Peyer's patch (tissue), 4 donors: ENCODE measurements at places on chromosomes 1 and 21. TPM values are rescaled to one million over a fixed set of nuclear protein-coding genes. Genes with fewer than 3 reads are reported as not detected.

- no peaks in the 10 kb centered on the region for H3K27me3 ChIP-seq
- peak overlapping the region; percentile 66 for H3K4me3 ChIP-seq
- H3K27ac ChIP-seq, result peak overlapping the region; percentile 98
- H3K4me1 ChIP-seq, result peaks cover 17% of the 10 kb centered on the region
- DNase-seq, result peak; percentile 100
These were observed 515 bp upstream of the CAMTA1 start for GRCh38 chr1:6784560-6785317.

DNA sequence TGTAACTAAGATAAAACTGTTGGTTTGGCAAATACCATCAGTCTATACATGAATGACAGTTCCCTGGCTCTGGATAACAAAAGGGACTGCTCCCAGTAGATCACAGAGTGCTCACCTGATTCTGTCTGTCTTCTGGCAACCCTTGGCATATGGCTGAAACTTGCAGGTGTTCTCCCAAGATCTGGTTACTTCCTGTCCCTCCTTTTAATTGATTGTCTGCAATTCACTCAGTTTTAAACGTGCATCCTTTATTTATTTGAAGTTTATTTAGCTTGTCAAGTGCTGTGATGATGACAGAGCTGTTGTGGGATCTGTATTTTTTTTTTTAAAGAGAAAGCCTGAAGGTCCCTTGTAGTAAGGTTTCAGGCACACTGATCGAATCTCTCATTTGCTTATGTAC, 3.4 kb downstream of the KCNA3 start:
- peak overlapping the region; percentile 63 for H3K4me3 ChIP-seq
- H3K36me3 ChIP-seq, result no peaks in the 10 kb centered on the region
- no peak for DNase-seq
- H3K27ac ChIP-seq, result peak overlapping the region; percentile 88
- H3K4me1 ChIP-seq, result no peaks in the 10 kb centered on the region
- H3K27me3 ChIP-seq, result no peaks in the 10 kb centered on the region

- no peaks in the 10 kb centered on the region for H3K4me1 ChIP-seq
- no peaks in the 10 kb centered on the region for H3K36me3 ChIP-seq
- H3K4me3 ChIP-seq, result no peak overlapping the region
These were observed 21.3 kb downstream of the TMCC2 start for GRCh38 chr1:205248793-205249601.

DNA sequence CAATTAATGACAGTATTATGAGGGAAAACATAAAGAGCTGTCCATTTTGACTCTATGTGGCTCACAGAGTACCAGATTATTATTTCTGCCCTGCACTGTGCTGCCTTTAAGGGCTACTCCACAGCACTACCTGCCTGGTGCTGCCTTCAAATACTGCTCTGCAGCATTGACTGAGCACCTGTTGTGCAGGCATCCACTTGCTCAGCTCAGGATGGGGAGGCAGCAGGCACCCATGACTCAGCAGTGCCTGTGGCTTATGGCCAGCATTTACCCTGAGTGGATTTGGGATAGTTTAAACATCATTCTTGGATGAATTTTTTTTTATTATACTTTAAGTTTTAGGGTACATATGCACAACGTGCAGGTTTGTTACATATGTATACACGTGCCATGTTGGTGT, 953 bp upstream of the KPRP start:
- no peaks in the 10 kb centered on the region for H3K4me1 ChIP-seq
- H3K27ac ChIP-seq, result no peak overlapping the region
- no peak for DNase-seq
- H3K36me3 ChIP-seq, result no peaks in the 10 kb centered on the region
- H3K4me3 ChIP-seq, result no peak overlapping the region
- no peaks in the 10 kb centered on the region for H3K27me3 ChIP-seq

DNA sequence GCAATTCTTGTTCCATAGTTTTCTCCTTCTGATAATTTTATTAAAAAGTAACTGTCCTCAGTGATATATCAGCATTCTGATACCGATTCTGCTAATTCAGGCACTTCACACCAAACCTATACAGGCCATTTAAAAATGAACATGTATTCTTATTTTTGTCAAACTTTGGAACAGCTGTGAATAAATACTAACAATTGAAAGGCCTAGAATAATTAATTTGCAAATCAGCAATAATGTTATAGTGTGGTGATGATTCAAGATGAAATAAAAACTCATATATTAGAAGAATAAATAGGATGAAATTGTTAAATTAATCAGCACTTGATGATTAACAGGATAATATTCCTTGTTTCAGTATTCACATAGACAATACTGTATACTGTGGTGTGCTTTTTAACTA, 9.9 kb downstream of the CDKN2C start:
- no peaks in the 10 kb centered on the region for H3K27me3 ChIP-seq
- no peaks in the 10 kb centered on the region for H3K36me3 ChIP-seq
- DNase-seq, result no peak
- no peaks in the 10 kb centered on the region for H3K4me1 ChIP-seq
- H3K27ac ChIP-seq, result no peak overlapping the region

- no peaks in the 10 kb centered on the region for H3K4me1 ChIP-seq
- no peaks in the 10 kb centered on the region for H3K27me3 ChIP-seq
- DNase-seq, result no peak
- H3K27ac ChIP-seq, result no peak overlapping the region
- H3K36me3 ChIP-seq, result no peaks in the 10 kb centered on the region
These were observed 16.0 kb upstream of the POU3F1 start for GRCh38 chr1:38062361-38063288.

Gene NLRP3
- total RNA-seq, result 0.47 TPM

- H3K27ac ChIP-seq, result no peak overlapping the region
- no peaks in the 10 kb centered on the region for H3K36me3 ChIP-seq
- no peaks in the 10 kb centered on the region for H3K27me3 ChIP-seq
- no peak for DNase-seq
These were observed 88.3 kb upstream of the TNFSF4 start for GRCh38 chr1:173295391-173295790.

- no peaks in the 10 kb centered on the region for H3K27me3 ChIP-seq
- H3K4me3 ChIP-seq, result no peak overlapping the region
- H3K36me3 ChIP-seq, result no peaks in the 10 kb centered on the region
- peak overlapping the region; percentile 17 for H3K27ac ChIP-seq
These were observed 38.9 kb downstream of the FAM163A start for GRCh38 chr1:179781962-179782361.

Gene ANKRD35
- total RNA-seq, result 7.4 TPM

DNA sequence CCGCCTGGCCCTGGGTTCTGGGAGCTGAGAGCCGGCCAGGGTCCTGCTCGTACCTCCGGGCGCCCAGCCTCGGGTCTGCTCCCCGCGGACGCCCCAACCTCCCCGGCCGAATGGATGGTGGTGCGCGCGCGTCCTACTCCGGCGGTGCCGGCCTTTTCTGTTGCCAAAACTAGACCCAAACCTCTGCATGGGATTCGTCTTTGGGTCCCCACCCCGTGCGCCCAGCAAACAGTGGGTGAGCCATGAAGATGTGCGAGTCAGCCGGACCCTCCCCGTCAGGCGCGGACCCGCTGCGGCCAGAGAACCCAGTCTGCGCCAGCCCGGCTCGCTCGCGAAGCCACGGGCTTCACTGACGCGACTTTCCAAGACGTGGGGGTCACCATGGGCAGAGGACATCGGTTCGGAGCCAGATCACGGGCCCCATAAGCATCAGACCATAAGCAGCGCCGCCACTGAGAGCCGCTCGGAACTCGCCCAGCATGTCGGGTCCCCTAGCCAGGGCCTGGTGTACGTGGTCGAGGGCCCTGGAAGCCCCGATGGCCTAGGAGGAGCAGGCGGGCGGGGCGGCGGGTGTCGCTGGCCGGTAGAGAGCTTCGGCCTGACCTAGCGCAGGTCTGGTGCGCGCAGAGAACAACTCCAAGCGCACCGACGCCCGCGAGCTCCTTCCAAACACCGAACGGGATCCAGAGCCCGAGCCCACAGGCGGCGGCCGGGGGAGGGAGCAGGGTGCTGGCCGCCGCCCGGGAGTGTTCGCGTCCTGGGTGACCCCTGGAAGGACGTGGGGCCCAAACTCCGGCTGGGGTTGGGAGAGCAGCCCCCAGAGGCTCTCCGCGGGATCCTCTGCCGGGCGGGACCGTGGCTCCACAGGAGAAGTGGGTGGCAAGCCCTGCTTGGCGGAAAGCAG, 1.0 kb upstream of the TP73 start:
- H3K4me1 ChIP-seq, result peaks cover 26% of the 10 kb centered on the region
- no peak overlapping the region for H3K27ac ChIP-seq
- peak; percentile 53 for DNase-seq
- H3K4me3 ChIP-seq, result peak overlapping the region; percentile 52

- no peaks in the 10 kb centered on the region for H3K27me3 ChIP-seq
- peak overlapping the region; percentile 77 for H3K27ac ChIP-seq
- DNase-seq, result no peak
- peaks cover 37% of the 10 kb centered on the region for H3K4me1 ChIP-seq
- H3K36me3 ChIP-seq, result no peaks in the 10 kb centered on the region
These were observed 2.3 kb upstream of the RIPK4 start for GRCh38 chr21:41769111-41769510.

- no peak overlapping the region for H3K4me3 ChIP-seq
- H3K4me1 ChIP-seq, result no peaks in the 10 kb centered on the region
- no peak overlapping the region for H3K27ac ChIP-seq
These were observed 310.2 kb upstream of the AJAP1 start for GRCh38 chr1:4344065-4344732.

DNA sequence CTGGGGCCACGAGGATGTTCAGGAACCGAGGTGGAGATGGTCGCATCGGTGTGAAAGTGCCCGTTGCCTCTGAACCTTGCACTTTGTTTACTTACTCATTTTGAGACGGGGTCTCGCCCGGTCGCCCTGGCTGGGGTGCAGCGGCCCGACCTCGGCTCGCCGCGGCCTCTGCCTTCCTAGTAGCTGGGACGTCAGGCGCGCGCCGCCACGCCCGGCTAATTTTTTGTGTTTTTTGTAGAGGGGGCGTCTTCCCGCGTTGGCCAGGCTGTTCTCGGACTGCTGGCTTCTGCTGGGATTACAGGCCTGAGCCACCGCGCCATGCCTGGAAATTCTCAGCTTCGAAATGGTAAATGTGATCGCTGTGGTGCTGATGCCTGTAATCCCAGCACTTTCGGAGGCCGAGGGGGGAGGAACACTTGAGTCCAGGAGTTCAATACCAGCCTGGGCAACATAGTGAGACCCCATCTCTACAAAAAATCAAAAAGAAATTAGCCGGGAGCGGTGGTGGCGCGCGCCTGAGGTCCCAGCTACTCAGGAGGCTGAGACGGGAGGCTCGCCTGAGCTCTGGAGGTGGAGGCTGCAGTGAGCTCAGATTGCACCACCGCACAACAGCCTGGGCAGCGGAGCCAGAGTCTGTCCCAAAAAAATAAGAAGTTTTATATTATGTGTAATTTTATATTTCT, 684 bp upstream of the MRPL20 start:
- peaks cover 27% of the 10 kb centered on the region for H3K4me1 ChIP-seq
- H3K4me3 ChIP-seq, result peak overlapping the region; percentile 74
- peak overlapping the region; percentile 93 for H3K27ac ChIP-seq
- DNase-seq, result no peak
- H3K36me3 ChIP-seq, result no peaks in the 10 kb centered on the region

DNA sequence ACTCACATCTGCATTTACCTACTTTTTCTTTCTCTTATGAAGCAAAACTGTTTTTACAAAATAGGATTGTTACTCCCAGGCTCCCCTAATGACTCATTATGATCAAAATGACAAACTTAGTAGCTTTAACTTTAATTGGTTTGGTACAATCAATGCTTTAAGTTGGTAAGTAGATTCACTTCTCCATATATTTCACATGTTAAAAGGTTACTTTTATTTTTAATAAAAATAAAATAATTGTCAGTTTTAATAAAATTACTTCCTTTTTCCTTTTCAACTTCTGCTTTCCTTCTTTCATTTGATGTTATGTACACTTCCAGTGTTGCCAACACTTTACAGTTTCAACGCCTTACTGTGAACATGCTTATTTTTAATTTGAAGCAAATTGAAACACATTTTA, 477.6 kb downstream of the SETD4 start:
- H3K4me1 ChIP-seq, result no peaks in the 10 kb centered on the region
- H3K27me3 ChIP-seq, result no peaks in the 10 kb centered on the region
- H3K27ac ChIP-seq, result no peak overlapping the region

DNA sequence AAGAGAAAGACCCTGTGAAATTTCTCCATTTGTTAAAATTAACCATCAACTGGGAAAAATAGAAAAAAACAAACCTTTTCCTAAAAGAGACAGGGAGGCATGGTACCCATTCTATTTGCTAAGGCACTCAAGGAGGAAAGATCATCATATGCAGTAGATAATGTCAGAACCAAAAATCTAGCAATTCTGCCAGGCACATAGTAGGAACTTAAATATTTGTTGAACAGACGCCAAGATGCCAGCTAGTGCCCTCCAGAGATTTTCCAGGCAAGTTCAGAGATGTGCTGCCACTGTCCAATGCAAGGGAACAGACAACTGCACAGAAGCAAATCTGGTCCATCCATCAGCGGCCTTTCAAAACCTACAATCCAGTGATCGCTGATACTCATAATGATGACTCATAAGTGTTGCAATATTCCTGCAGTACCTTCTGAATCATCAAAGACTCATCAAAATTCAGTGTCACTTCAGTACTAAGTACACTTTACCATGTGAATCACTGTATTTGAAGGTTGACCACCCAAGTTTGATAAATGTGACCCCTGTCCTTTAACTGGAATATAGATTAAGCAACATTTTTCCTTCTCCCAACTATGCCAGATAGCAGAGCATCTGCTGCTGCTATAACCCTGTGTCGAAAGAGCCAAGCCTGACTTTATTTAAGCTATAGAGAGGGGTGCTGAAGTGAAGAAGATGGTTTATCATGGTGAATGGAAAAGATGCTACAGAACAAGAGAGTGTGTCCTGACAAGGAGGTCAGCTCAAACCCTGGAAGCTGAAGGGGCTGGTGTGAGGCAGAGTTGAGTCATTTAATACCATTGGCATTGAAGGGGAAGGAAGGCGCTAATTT, 99.1 kb downstream of the MT1HL1 start:
- no peaks in the 10 kb centered on the region for H3K36me3 ChIP-seq
- no peak overlapping the region for H3K27ac ChIP-seq
- H3K4me1 ChIP-seq, result no peaks in the 10 kb centered on the region
- DNase-seq, result no peak
- H3K27me3 ChIP-seq, result no peaks in the 10 kb centered on the region
- no peak overlapping the region for H3K4me3 ChIP-seq

- H3K4me1 ChIP-seq, result peaks cover 15% of the 10 kb centered on the region
- no peak for DNase-seq
- H3K36me3 ChIP-seq, result peaks cover 11% of the 10 kb centered on the region
- H3K27ac ChIP-seq, result no peak overlapping the region
- H3K27me3 ChIP-seq, result no peaks in the 10 kb centered on the region
These were observed 1.1 kb downstream of the MIA3 start for GRCh38 chr1:222618880-222619596.

Gene ETNK2
- total RNA-seq, result 9.7 TPM
